Amygdala (tissue), 56 donors: ENCODE measurements at places on chromosomes 4 and X.

GRCh38 chrX:17500145-17500579 is 125.2 kb downstream of the NHS start:
- no peak for DNase-seq

GRCh38 chrX:125236955-125237354 is 82.7 kb upstream of the TEX13C start:
- no peak for DNase-seq

GRCh38 chr4:14701896-14702295 is 300.4 kb upstream of the CPEB2 start:
- DNase-seq, result no peak

- no peak for DNase-seq
Observed at GRCh38 chr4:79445371-79445781, 37.3 kb upstream of the GK2 start.

- DNase-seq, result no peak
Observed at GRCh38 chr4:73917081-73917501, 47.9 kb downstream of the CXCL1 start.

- DNase-seq, result no peak
Observed at GRCh38 chr4:22031423-22031822, 82.9 kb upstream of the KCNIP4 start.

DNA sequence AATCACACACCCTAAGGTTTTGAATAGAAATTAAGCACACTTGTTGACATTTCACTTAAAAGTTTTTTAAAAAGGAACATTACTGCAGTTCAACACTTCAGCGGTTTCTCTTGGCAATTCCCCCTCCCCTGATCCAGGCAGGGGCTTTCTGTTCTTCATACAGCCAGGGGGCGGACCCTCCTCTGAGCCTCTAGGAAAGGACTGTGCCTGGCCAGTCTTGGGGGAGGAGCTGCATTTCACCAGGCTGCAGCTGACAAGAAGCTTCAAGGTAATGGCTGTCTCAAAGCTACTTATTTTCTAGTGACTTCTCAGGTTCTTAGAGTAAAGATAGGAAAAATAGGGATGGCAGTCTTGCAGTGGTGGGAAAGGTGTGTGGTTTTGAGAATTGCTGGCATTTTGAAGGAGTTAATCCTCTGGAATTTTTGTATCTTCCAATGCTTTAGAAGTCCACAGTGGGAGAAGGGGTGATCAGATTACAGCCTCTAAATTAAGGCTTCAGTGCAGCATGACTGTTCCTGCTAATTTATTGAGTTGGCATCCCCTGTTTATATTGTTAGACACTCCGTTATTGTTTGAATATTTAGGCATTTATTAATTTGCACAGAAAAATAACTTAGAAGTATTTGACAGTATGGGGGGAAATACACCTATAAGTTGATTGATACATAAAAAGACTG is 33.5 kb downstream of the PWWP3B start:
- no peak for DNase-seq

GRCh38 chr4:32145987-32146386 is 1425.8 kb downstream of the PCDH7 start:
- no peak for DNase-seq
